ENCODE measurements at places on chromosomes 2 and 18.

DNA sequence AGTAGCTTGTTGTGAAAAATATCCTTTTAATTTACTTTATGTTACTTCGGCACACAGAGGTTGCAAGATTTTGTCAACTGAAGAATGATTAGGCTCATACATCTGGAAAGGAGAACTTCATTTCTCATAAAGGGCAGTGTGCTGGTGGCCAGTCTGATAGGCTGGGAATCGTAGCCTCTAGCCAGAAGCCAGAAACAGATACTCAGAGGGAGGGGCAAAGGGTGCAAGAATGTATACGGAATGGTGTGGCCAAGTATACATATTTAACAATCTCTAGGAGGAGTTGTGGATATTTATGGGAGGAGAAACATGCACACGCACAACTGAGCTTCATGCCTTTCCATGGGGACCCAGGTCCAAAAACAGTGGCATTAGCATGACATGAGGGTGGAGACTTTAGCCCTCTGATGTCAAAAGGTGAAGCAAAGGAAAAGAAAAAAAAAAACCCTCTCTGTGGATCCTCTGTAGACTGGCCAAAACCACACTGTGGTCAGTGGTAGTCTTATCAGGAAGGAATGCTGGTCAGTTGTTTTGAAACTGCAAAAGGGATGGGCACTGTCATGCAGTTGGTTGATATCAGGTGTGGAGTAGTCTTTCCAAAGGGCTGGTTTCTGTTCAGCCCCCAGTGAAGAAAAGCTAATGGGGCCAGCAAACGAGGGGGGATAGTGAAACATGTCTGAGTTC lies 34.9 kb upstream of the APCDD1 start:
- no peak for DNase-seq

DNA sequence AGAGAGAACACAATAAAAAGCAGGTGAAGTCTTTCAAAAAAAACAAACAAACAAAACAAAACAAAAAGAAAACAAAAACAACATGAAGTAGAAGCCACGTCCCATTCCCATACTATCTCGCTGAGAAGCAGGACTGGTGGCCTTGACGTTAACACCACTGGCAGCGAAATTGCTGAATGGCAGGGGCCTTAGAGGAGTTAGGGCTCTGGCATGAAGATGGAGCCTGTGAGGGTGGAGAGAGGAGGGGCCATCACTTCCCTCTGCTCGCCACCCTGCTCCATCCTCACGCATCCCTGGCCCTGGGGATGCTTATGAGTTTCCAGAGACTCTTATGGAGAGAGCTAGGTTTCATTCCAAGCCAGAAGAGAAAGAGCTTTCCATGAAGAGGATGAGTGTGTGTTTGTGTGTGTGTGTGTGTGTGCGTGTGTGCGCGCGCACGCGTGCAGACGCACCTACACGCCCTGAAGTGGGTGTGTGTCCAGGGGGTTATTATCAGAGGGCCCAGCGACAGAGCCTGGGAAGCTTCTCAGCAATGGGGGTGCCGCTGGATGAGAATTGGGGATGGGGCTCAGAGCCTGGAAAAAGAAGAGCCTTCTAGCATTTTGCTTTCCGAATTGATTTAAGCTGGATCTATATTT lies 20.4 kb upstream of the IMPA2 start:
- no peak for DNase-seq

DNA sequence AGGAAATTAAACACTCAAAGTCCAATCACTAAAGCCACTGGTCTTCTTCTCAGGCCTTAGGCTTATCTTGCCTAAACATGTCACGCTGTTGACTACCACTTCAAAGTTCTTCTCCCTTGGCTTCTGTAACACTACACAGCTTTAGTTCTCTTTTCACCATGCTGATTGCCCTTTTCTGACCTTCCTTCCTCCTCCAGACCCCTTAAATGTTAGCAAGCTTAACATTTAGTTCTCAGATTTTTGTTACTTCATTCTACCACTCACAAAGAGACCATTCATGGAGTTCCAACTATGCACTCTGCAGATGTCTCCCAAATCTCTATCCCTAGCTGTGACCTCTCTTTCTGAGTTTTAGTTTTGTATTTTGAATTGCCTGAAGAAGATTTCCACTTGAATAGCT lies 64.4 kb downstream of the TTC21B start:
- DNase-seq, result no peak

GRCh38 chr2:48792030-48792429 lies 36.5 kb upstream of the LHCGR start:
- no peak for DNase-seq

- no peak for DNase-seq
These were observed 21.9 kb upstream of the ICOS start for GRCh38 chr2:203914546-203915182.

GRCh38 chr2:110843496-110843895 lies 111.1 kb downstream of the ACOXL start:
- no peak for DNase-seq

- DNase-seq, result no peak
These were observed 951.1 kb upstream of the CNTNAP5 start for GRCh38 chr2:123073956-123074355.

DNA sequence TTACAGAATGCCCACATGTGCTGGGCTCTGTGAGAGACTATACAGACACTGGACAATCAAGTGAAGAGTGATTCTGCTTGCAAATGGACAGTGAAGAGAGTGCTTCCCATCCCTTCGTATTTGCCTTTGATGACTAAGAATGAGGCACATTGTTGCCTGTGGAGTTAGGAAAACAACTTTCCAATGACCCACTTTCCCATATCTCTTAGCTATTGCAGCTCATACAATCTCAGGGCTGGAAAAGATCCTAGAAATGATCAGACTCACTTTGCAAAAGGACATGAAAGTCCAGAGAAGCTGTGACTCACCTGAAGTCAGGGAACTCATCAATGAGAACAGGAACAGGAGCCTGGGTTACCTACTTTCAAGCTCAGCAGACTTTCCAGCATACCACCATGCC lies 440.5 kb upstream of the TCF4 start:
- DNase-seq, result no peak

GRCh38 chr2:200749631-200750322 lies 61.9 kb upstream of the BZW1 start:
- DNase-seq, result no peak

GRCh38 chr18:31680433-31680811 lies 4.0 kb downstream of the B4GALT6 start:
- DNase-seq, result no peak

- DNase-seq, result no peak
These were observed 36.8 kb upstream of the RIOK3 start for GRCh38 chr18:23416298-23416697.

GRCh38 chr18:63831080-63831788 lies 56.0 kb downstream of the SERPINB7 start:
- no peak for DNase-seq

DNA sequence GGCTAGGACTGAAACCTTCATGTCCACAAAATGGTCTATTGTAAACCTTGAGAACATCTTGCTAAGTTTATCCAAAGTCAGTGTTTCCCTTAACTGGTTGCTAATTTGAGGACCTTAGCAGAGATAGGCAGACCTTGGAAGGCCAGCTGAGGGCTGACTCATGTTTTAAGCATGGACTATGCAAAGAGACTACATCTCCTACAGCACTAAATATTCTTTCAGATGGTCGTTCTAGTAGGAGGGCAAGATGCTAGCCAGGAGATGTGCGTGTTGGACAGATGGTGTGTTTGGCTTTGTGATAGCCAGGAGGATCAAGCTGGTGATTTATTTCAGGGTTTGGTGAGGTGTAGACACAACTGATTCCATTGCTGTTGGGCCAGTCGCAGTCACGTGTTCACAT lies 75.8 kb downstream of the NRP2 start:
- DNase-seq, result no peak

- no peak for DNase-seq
These were observed 74.2 kb downstream of the LDLRAD4 start for GRCh38 chr18:13292736-13293135.

DNA sequence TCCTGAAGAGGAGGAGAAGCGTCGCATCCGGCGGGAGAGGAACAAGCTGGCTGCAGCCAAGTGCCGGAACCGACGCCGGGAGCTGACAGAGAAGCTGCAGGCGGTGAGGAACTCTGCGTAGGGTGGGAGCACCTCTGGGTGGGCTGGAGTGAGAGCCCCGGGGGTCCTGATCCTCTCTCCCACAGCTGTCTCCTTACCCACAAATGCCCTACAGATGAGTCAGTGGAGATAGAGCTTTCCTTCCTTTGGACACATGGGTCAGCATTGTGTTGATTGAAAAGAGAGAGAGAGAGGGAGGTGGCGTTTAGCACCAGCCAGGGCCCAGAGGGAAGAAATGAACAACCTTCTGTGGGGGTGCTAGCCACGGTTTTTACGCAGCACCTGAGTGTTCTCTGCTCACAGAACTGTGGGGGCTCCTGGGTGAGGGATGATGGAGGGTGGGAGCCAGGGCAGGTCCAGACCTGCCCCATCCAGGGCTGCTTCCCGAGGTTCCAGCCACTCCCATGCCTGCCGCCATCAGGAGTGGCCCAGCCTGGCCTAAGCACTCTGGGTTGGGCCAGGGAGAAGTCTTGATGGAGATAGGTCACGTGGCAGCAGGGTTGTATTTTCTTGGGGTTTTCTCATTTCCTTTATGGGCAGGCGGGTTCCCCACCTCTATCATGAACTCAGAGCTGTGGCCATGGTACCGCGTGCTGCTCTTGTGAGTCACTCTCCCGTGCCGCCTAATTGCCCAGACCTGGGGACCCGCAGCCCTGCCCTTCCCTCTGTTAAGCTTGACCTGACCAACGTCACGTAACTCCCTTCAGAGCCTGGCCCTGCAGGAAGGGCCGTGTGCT lies 16.3 kb downstream of the FOSL2 start:
- no peak for DNase-seq

GRCh38 chr2:142601794-142602193 lies 275.7 kb upstream of the KYNU start:
- no peak for DNase-seq

DNA sequence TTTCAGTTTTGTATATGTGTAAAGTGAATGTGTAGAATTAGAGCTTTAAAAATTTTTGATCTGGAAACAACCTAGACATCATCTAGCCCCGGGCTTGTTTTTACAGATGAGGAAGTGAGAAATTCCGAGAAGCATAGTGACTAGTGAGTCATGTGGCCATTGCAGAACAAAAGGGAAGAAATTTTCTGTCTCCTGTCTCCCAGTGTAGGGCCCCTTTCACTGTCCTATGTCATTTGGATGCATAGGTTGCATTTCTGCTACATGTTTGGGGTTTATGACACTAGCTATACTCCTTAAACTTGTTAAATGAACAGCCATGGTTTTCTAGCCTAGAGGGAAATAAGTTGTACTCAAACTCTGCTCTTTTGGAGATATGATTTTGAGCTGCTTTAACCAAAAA lies 84.6 kb downstream of the PLCL1 start:
- no peak for DNase-seq

GRCh38 chr2:161245261-161245553 lies 63.0 kb upstream of the PSMD14 start:
- no peak for DNase-seq

- no peak for DNase-seq
These were observed 48.2 kb upstream of the CTAGE1 start for GRCh38 chr18:22465859-22466457.

GRCh38 chr2:133691336-133691735 lies 123.1 kb upstream of the NCKAP5 start:
- no peak for DNase-seq

- DNase-seq, result no peak
These were observed 310.5 kb downstream of the MYCN start for GRCh38 chr2:16250886-16251285.

- no peak for DNase-seq
These were observed 380.5 kb downstream of the DLGAP1 start for GRCh38 chr18:4074647-4075046.

DNA sequence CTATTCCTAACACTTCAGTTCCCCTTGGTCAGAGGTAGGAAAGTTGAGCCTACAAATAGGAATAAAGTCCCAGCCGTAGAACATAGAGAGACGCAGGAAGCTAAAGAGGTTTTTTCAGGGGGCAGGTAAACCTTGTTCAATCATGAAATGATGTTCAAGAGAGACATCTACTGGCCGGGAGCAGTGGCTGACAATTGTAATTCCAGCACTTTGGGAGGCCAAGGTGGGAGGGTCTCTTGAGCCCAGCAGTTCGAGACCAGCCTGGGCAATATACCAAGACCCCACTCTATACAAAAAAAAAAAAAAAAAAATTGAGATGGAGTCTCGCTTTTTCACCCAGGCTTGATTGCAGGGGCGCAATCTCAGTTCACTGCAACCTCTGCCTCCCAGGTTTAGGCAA lies 66.7 kb upstream of the DNAJC10 start:
- DNase-seq, result peak; percentile 53

GRCh38 chr2:142750858-142751257 lies 126.6 kb upstream of the KYNU start:
- no peak for DNase-seq

GRCh38 chr18:70376137-70376913 lies 87.5 kb downstream of the SOCS6 start:
- no peak for DNase-seq

DNA sequence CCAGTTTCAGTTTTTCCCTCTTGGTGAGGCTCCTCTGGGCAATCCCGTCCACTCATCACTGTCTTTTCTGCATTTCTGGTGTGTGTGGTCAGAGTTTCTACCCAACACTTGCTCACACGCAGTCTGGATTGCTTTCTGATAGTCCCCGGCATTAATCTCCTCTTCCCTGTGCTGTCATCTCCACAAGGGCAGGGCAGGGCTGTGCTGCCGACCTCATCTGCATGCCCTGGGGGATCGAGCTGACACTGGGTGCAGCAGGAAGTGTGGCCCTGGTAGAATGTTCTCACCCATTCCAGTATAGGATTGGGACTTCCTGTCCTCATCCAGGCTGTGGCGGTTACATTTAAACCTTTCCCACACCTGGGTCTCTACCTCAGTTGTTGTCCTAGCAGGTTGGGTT lies 80.0 kb upstream of the FAM136A start:
- DNase-seq, result no peak

DNA sequence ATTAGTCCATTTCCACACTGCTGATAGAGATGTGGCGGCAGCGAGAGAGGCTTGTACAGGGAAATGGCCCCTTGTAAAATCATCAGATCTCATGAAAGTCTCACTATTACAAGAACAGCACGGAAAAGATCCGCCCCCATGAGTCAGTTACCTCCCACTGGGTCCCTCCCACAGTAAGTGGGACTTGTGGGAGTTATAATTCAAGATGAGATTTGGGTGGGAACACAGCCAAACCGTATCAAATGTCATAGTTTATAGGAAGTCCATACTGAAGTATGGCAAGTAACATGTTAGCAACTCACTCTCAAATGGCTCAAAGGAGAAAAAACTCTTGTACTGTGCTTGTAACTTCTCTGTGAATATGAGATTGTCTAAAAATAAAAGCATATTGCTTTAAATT lies 56.1 kb downstream of the FARP2 start:
- DNase-seq, result no peak

GRCh38 chr2:21195326-21195725 lies 71.6 kb downstream of the TDRD15 start:
- DNase-seq, result no peak

Measured in WTC11 (cell line).